ENCODE measurements at places on chromosomes 16 and 17.

GRCh38 chr16:74320707-74321106 is 24.1 kb downstream of the PSMD7 start:
- DNase-seq, result no peak

GRCh38 chr17:2854143-2855055 is 58.2 kb downstream of the RAP1GAP2 start:
- no peak for DNase-seq

GRCh38 chr17:72274614-72275013 is 153.8 kb downstream of the SOX9 start:
- no peak for DNase-seq

- no peak for DNase-seq
Observed at GRCh38 chr16:89344846-89345611, 127.5 kb downstream of the ZNF778 start.

Measured in Peyer's patch (tissue), 4 donors.